ENCODE measurements at places on chromosomes 2 and 18.

DNA sequence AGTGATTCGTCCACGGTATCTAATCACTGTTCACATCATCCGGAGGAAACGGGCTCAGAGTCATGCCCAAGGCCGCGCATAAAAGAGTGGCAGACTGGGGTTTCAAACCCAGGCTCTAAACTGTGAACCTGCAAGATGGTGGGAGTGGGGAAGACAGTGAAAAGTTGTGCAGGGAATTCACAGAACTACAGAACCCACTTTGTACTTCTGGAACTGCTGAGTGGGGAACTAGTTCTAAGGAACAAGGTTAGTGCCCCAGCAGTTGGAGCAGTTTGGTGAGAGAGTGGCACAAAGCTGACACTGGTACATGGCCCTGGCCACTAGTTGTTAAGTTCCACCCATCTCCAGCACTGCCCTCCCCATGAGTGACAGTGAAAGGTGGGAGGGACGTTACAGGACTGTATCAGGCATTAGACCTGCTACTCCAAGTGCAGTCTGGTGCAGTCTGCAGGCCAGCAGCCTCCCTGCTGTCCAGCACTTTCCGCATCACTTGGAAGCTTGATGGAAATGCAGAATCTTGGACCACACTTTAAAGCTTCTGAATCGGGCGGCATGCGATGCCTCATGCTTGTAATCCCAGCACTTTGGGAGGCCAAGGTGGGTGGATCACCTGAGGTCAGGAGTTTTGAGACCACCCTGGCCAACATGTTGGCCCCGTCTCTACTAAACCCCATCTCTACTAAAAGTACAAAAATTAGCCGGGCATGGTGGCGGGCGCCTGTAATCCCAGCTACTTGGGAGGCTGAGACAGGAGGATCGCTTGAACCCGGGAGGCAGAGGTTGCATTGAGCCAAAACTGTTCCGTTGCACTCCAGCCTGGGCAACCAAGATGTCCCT, 47.3 kb downstream of the C2orf42 start:
- DNase-seq: no peak

- DNase-seq: no peak
These were observed 9.9 kb downstream of the COL3A1 start for GRCh38 chr2:188984065-188984491.

GRCh38 chr2:88564402-88564801, 62.9 kb downstream of the EIF2AK3 start:
- DNase-seq: no peak

DNA sequence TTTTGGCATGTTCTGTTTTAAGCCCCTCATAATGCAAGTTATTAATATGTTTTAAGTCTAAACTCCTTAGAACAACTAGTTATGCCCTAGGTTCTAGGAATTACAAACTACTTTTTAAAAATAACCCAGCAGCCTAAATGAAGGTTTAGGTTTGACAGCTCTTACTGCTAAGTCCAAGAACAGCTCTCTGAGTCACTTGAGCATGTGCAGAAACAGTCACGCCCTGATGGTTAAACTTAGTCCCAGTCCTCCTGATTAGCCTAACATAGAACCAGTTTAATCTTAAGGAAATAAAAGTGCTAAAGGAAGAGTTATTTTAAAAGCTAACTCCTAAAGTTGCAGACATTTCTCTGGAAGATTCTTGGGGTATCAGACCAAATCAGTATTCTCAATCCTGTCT, 72.5 kb downstream of the RMDN2 start:
- DNase-seq: no peak
